Activated B cell treated with CpG ODN at 0.5 μM for 24 hours (primary cell): ENCODE measurements at places on chromosomes 11 and 22. TPM values are rescaled to one million over a fixed set of nuclear protein-coding genes. Genes with fewer than 3 reads are reported as not detected.

The CHRDL2 gene
- not detected in 2 replicates for total RNA-seq

The UBQLNL gene
- total RNA-seq, result 0.29 and 0.34 TPM in 2 replicates

The RPS3 gene
- 4,635 and 5,236 TPM in 2 replicates for total RNA-seq

The ESAM gene
- total RNA-seq, result 2.3 and 4.0 TPM in 2 replicates

The CCDC116 gene
- total RNA-seq, result 1.0 and 1.2 TPM in 2 replicates

The TSG101 gene
- total RNA-seq, result 45.3 and 47.2 TPM in 2 replicates

The HORMAD2 gene
- not detected in 2 replicates for total RNA-seq

The MPPED2 gene
- 0.37 and 1.7 TPM in 2 replicates for total RNA-seq

DNA sequence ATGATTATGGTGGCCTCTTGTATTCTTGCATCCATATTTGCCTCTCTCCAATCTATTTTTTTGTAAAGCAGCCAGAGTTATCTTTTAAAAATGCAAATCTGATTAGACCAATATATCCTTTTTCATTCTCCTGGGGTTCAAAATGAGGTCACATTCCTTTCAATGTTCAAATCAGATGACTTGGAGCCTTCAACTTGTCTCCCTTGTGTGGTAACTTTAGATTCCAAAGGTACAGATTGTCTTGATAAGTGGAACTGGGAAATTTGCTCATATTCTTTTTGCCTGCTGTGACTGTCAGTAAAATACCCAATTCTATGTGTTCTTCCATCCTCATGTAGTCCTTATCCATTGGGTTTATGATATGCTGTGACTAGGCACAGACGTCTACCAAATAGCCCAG is 15.1 kb upstream of the CAPRIN1 start:
- H3K4me1 ChIP-seq, result no peaks in the 10 kb centered on the region
- no peak overlapping the region for H3K27ac ChIP-seq
- H3K36me3 ChIP-seq, result no peaks in the 10 kb centered on the region
- no peak overlapping the region for H3K4me3 ChIP-seq
- DNase-seq, result no peak

DNA sequence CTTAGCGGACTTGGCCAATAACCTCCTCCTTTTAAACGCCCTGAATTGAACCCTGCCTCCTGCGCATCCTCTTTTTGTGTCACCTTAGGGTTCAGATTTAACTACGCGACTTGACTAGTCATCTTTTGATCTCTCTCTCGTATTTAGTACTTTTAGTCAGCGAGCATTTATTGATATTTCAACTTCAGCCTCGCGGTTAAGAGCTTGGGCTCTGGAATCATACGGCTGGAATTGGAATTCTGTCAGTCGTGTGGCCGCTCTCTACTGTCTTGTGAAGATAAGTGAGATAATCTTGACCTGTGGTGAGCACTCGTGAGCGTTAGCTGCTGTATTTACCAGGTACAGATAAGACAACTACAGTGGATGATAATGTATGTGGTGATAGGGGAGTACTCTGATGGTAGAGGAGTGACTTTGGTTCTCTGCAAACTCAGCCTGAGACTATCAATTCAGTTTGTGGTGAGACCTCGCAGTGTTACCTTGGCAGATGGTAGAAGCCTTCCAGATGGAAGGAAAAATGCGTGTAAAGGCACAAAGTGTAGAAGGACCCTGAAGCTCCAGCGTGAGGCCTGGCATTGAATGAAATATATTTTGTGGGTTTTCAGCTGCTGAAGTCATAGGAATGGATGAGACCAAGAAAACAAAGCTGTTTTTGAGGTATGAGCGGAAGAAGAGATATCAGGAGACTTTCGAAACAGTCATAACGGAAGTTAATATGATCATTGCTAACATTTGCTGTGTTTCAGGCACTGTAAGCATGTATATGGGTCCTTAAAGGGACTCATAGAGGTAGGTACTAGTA is 682 bp downstream of the ATM start:
- H3K27me3 ChIP-seq, result no peaks in the 10 kb centered on the region
- H3K4me1 ChIP-seq, result peaks cover 50% of the 10 kb centered on the region
- H3K4me3 ChIP-seq, result no peak overlapping the region
- no peak for DNase-seq

DNA sequence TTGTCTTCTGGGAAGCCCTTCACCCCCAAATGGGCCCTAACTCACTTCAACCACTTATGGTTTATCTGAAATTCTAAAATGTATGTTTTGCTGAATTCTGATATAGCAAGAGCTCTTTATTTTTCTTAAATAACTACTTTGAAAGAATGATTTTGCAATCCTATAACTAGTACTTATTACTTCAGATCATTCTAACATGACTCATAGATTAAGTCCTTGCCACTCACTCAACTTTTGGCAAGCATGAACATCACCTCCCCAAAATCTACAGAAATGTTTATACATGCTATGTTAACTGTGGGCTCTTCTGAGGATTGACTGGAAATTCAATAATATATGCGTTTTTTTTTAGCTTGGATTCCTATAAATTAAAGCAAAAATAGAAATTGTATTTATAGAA is 367.4 kb upstream of the FAT3 start:
- H3K27ac ChIP-seq, result no peak overlapping the region
- H3K4me3 ChIP-seq, result no peak overlapping the region
- no peaks in the 10 kb centered on the region for H3K27me3 ChIP-seq

GRCh38 chr11:112248201-112248600 is 12.5 kb downstream of the PLET1 start:
- DNase-seq, result no peak
- H3K36me3 ChIP-seq, result peaks cover 7% of the 10 kb centered on the region
- H3K27me3 ChIP-seq, result no peaks in the 10 kb centered on the region

GRCh38 chr22:18071968-18072310 is 5.9 kb upstream of the PEX26 start:
- no peaks in the 10 kb centered on the region for H3K27me3 ChIP-seq
- H3K36me3 ChIP-seq, result no peaks in the 10 kb centered on the region
- H3K4me3 ChIP-seq, result peak overlapping the region; percentile 44
- peaks cover 71% of the 10 kb centered on the region for H3K4me1 ChIP-seq
- peak overlapping the region; percentile 63 for H3K27ac ChIP-seq

GRCh38 chr11:77967121-77967520 is 27.3 kb downstream of the INTS4 start:
- H3K4me3 ChIP-seq, result no peak overlapping the region
- H3K4me1 ChIP-seq, result peaks cover 14% of the 10 kb centered on the region
- peaks cover 37% of the 10 kb centered on the region for H3K36me3 ChIP-seq
- no peaks in the 10 kb centered on the region for H3K27me3 ChIP-seq
- DNase-seq, result no peak
- no peak overlapping the region for H3K27ac ChIP-seq

DNA sequence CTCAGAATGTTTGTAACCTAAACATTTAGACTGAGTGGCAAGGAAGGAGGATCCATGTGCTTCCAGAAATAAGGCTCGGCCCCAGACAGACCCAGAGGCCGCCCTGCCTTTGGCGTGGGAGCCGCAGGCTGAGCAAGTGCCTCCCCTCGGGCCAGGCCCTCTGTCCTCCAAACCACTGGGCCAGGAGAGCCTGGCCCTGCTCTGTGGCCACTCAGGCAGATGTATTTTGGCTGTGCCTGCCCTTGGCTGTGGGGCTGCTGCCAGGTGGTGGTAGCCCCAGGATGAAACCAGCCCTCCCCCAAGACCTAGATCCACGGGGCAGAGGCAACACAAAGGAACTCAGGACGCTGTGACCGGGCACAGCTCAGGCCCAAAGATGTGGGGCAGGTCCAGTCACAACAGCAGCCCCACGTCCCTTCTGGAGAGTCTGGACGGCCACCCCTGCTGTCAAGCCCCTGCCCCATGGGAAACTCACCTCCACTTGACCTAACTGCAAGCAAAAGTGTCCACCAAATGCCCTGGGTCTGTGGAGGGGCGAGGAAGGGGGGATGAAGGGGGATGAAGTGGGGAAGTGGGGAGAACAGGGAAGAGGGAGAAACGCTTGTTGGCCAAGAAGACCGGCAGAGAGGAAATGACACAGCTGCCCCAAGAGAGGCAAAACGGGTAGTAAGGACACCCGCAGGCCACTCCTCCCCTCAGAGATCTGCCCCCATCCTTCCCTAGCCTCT is 24.0 kb downstream of the PISD start:
- H3K27me3 ChIP-seq, result no peaks in the 10 kb centered on the region
- peaks cover 62% of the 10 kb centered on the region for H3K4me1 ChIP-seq
- H3K36me3 ChIP-seq, result peaks cover 8% of the 10 kb centered on the region
- H3K27ac ChIP-seq, result peak overlapping the region; percentile 86
- no peak for DNase-seq

DNA sequence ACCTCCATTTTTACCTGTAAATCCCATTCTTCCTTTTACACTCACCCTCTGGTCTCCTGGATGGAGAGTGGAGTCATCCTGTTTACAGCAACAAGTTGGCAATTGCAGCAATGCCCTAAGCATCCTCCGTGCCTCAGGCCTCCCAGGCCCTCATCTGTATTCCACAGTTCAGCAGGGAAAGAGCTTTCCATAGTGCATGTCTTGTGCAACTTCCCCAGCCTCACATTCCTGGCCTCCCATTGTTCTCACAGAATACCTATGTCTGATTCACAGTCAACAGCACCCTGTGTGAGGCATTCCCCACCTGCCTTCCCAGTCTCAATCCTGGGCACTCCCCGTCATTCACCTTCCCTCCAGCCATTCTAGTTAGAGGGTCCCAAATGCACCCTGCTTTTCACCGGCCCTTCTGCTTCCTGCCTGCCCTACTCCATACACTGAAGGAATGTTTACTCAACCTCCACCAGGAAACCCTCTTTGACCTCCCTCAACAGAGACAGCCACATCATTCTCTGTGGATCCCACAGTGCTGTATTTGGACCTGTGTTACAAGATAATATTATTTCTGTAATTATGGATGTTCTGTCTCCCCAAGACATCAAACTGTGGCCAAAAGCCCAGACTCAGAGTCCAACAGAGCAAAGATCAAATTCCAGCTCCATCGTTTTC is 405.7 kb downstream of the BUD13 start:
- no peak overlapping the region for H3K27ac ChIP-seq
- H3K27me3 ChIP-seq, result peaks cover 4% of the 10 kb centered on the region
- DNase-seq, result no peak
- no peak overlapping the region for H3K4me3 ChIP-seq
- no peaks in the 10 kb centered on the region for H3K36me3 ChIP-seq
- no peaks in the 10 kb centered on the region for H3K4me1 ChIP-seq

- peaks cover 58% of the 10 kb centered on the region for H3K4me1 ChIP-seq
- no peaks in the 10 kb centered on the region for H3K27me3 ChIP-seq
- peak overlapping the region; percentile 35 for H3K27ac ChIP-seq
- H3K36me3 ChIP-seq, result peaks cover 20% of the 10 kb centered on the region
These were observed 2.6 kb upstream of the FTH1 start for GRCh38 chr11:61969838-61970662.

- no peaks in the 10 kb centered on the region for H3K4me1 ChIP-seq
- peaks cover 5% of the 10 kb centered on the region for H3K27me3 ChIP-seq
- no peaks in the 10 kb centered on the region for H3K36me3 ChIP-seq
- no peak overlapping the region for H3K4me3 ChIP-seq
- DNase-seq, result no peak
These were observed 1140.3 kb downstream of the TBC1D22A start for GRCh38 chr22:47902646-47903180.

DNA sequence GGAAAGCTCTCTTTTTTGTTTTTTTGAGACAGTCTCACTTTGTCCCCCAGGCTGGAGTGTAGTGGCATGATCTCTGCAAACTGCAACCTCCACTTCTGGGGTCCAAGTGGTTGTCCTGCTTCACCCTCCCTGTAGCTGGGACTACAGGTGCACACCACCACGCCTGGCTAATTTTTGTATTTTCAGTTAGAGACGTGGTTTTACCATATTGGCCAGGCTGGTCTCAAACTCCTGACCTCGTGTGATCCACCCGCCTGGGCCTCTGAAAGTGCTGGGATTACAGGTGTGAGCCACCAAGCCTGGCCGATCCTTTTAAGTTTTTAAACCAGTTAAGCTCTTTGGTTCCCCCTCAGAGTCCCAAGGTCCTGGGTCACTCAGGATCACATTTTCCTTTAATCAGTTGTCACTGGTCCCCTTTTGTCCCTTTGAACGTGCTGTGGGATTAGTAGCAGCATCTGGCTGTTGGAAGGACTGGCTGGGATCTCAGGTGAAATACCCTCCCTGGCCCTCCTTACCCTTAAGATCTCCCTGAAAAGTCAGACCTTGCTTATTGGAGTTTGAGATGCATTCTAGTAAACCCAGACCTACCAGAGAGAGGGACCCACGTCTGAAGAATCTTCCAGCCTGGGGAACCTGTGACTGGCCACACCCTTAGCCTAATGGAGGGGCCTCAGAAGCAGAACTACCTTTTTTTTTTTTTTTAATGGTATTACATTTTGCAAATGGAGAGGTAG is 8.1 kb downstream of the MALAT1 start:
- H3K4me1 ChIP-seq, result peaks cover 62% of the 10 kb centered on the region
- no peak for DNase-seq
- H3K36me3 ChIP-seq, result peaks cover 39% of the 10 kb centered on the region
- H3K27ac ChIP-seq, result peak overlapping the region; percentile 84
- H3K27me3 ChIP-seq, result no peaks in the 10 kb centered on the region
- no peak overlapping the region for H3K4me3 ChIP-seq

GRCh38 chr11:7577291-7578190 is 63.7 kb downstream of the PPFIBP2 start:
- H3K4me3 ChIP-seq, result no peak overlapping the region
- DNase-seq, result no peak
- peaks cover 38% of the 10 kb centered on the region for H3K4me1 ChIP-seq
- no peaks in the 10 kb centered on the region for H3K27me3 ChIP-seq
- H3K36me3 ChIP-seq, result peaks cover 25% of the 10 kb centered on the region
- no peak overlapping the region for H3K27ac ChIP-seq

GRCh38 chr11:66614073-66614472 is 2.4 kb upstream of the RBM14 start:
- peaks cover 26% of the 10 kb centered on the region for H3K36me3 ChIP-seq
- H3K27ac ChIP-seq, result no peak overlapping the region
- H3K4me1 ChIP-seq, result peaks cover 61% of the 10 kb centered on the region
- DNase-seq, result no peak

- H3K27ac ChIP-seq, result no peak overlapping the region
- peaks cover 2% of the 10 kb centered on the region for H3K27me3 ChIP-seq
- no peak overlapping the region for H3K4me3 ChIP-seq
- no peaks in the 10 kb centered on the region for H3K4me1 ChIP-seq
- no peak for DNase-seq
These were observed 75.3 kb upstream of the MTNR1B start for GRCh38 chr11:92894197-92894596.

DNA sequence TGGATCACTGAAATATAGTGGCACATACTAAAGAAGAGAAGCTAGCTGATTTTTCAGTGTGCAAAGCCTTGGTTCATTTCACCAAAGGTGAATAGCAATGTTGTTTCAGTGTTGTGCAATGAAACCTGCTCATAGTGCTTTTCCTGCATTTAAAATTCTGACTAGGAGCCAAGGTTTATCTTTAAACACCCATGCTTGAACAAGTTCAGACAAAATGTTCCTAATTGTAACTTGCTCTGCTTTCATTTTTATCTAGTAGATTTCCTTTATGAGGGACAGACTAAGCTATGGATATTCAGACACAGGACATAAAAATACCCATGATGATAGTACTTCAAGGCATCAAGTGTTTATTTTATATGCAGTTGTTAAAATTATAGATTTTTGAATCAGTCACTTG is 47.7 kb downstream of the BBOX1 start:
- H3K27ac ChIP-seq, result no peak overlapping the region
- DNase-seq, result no peak
- no peaks in the 10 kb centered on the region for H3K27me3 ChIP-seq
- no peaks in the 10 kb centered on the region for H3K36me3 ChIP-seq
